ENCODE measurements at places on chromosomes 7 and 10.
A peak's percentile ranks its signal among the peaks of the same experiment; 100 is the strongest.

DNA sequence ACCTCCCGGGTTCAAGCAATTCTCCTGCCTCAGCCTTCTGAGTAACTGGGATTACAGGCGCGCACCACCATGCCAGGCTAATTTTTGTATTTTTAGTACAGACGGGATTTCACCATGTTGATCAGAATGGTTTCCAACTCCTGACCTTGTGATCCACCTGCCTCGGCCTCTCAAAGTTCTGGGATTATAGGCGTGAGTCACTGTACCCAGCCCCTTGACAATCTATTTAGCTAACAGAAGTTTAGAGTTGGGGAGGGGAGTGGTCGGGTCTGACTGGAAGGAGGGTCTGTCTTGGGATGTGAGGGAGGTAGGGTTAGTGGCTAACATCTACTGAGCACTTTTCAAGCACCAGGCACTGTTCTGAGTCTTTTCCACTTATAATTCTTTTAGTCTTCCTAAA is 27.0 kb upstream of the ZCCHC24 start:
- DNase-seq: no peak

DNA sequence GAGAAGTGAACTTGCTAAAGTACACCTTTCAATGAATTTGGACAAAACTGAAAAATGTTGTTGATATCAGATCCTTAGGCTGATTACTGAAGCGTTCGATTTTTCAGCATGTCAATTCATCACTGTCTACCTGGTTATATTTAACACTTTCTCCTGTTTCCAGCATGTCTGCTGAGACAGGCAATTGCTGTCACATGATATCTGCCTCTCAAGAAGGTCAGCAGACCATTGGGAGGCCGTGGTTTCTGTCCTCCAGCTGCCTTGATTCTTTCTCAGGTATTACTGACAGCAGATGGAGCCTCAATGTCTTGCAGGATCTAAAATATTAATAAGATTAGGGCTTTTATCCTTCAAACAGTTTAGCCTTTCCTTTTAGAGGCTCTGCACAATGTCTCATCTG is 127.5 kb downstream of the SNX10 start:
- DNase-seq: no peak

GRCh38 chr10:60346661-60347060 is 43.0 kb downstream of the ANK3 start:
- DNase-seq: no peak

DNA sequence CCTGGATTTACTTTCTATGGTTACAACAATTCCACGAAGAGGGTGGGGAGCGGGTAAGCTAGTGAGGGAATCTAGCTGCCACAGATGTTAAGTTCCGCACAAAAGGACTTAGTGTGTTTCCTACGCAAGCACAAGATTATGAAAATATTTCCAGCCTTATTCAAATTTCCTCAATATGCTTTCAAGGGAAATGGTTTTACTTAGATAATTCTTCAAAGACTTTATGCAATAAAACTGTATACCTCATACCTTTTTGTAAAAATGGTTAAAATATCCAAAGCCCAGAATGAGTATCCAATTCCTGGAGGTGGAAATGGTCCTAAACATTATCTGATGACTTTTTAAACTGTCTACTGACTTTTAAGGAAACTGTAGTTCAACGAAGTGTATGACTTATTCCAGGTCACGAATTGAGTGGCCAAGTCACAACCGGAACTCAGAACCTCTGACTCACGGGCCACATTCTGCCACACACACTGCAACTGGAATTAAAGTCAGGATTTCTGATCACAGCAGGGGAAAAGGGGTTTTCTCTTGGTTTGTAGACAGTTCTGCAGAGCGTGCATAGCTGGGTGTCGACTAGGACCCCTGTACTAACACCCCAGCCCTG is 20.2 kb upstream of the INSIG1 start:
- DNase-seq: no peak

DNA sequence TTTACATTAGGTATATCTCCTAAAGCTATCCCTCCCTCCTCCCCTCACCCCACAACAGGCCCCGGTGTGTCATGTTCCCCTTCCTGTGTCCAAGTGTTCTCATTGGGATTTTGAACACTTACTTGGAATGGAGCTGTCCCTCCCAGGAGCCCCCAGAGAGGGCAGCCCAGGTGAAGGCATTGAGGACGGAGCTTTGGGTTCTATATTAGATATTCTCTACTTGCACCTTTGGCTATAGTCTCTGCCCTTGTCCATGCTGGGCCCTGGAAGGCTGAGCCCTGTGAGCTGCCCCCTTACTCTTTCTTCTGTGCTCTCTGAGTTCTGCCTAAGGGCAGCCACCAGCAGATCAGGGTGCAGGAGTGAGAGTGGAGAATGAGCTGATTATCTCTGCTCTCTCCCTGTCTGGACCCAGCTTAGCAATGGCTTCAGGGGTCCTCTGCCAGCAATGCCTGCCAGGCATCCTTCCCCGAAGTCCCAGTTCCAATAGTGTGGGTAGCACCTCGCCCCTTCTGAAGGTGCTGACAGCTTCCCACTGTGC is 11.2 kb downstream of the ADRA2A start:
- no peak for DNase-seq

DNA sequence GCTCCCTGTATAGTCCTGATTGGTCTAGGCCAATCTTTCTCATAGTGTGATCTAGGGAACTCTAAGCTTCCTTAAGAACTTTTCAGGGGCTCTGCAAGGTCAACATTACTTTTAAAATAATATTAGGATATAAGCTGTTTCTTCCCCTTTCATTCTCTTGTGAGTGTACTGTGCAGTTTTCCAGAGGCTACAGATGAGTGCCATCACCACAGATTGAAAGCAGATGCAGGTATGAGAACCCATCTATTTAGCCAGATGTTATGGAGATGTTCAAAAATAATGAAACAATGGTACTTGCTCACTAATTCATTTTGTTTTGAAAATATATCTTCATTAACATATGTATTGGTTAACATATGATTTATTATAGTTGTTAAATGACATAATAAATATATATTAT is 169.2 kb upstream of the SEMA3A start:
- no peak for DNase-seq

- no peak for DNase-seq
These were observed 232.0 kb downstream of the VTI1A start for GRCh38 chr10:112678987-112679386.

GRCh38 chr7:44587843-44588711 is 6.0 kb upstream of the TMED4 start:
- peak; percentile 59 for DNase-seq

Data from activated naive CD8-positive, alpha-beta T cell treated with anti-CD3 and anti-CD28 coated beads, Interleukin-2, amount 50 U/mL, for 24 hours (primary cell).